Effector CD4-positive, alpha-beta T cell (primary cell): ENCODE measurements at places on chromosomes 13 and 19.
A peak's percentile ranks its signal among the peaks of the same experiment; 100 is the strongest.

GRCh38 chr19:43779820-43780219 lies 953 bp downstream of the KCNN4 start:
- DNase-seq, result no peak

GRCh38 chr13:25391932-25392331 lies 20.2 kb downstream of the ATP8A2 start:
- no peak for DNase-seq

DNA sequence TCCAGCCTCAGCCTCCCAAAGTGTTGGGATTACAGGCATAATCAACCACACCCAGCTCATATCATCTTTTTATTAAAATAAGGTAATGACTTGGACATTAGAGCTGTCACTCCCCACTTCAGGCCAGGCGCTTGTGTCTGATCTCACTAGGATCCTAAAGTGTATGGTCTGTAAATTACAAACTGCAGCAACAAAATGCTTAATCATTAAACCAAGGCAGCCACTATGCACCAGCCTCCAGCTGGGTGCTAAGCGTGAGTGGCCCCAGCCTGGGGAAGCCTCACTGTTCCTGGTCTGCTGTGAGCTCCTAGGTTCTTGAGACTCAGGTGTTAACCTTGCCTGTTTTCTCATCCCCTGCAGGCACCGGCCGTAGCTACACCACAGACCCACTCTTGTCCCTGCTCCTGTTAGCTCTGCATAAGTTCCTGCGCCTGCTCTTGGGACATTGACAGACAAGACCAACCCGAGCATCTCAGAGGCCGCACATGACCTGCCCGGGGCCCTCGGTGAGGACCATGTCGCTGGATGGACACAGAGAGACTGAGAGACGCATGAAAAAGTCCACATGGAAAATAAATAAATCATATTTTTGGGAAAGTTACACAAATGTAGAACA lies 37.8 kb downstream of the VSTM2B start:
- no peak for DNase-seq

DNA sequence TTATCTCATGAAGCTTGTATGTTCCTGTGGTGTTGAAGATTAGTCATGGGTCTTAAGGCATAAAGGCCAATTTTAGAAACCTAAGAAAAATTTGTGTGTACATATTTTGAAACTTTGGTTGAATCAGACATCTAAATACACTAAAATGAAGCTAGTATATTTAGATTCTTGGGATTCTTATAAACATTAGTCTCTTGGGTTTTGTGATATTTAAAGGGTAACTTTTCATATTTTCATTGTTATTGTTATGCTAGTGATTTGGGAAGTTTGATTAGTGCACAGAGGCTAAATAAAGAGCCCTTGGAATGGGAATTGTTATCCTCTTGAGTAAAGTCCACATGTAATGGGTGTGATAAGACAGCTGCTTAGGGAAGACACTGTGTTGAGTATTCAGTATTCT lies 24.5 kb downstream of the UBA2 start:
- DNase-seq, result no peak

DNA sequence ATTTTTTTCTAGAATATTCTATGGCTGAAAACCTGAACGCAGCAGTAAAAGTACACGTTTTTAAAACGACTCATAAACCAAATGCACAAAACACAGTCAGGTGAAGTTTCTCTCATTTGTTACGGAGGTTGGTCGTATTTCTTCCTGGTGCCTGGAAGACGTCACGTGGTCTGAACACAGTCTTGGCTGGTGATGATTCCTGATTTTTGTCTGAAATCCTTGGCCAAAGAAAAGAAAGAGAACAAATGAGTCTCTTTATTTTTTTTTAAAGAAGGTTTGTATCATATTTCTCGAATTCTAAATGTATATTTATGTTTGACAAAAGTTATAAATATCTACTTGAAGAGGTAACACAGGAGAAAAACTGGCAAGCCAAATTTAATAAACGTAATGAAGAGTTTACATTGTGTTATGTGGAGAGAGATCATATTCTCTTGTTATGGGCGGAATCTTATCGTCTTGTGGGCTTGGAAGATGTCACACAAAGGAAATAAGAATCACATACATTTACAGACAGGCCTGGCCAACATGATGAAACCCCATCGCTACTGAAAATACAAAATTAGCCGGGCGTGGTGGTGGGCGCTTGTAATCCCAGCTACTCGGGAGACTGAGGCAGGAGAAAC lies 10.0 kb upstream of the PNMA8A start:
- no peak for DNase-seq

GRCh38 chr13:49627831-49628652 lies at the start of gene ARL11:
TSS of gene ARL11 (plus strand) at chr13:49628507. CDS start at chr13:49630448, 1,941 bp downstream.
- DNase-seq, result peak; percentile 12

- no peak for DNase-seq
Observed at GRCh38 chr19:31332096-31332495, 17.1 kb downstream of the TSHZ3 start.

GRCh38 chr13:110447058-110447511 lies 114.4 kb downstream of the RAB20 start:
- DNase-seq, result no peak

GRCh38 chr13:52454459-52454819 lies 839 bp upstream of the CKAP2 start:
- no peak for DNase-seq

DNA sequence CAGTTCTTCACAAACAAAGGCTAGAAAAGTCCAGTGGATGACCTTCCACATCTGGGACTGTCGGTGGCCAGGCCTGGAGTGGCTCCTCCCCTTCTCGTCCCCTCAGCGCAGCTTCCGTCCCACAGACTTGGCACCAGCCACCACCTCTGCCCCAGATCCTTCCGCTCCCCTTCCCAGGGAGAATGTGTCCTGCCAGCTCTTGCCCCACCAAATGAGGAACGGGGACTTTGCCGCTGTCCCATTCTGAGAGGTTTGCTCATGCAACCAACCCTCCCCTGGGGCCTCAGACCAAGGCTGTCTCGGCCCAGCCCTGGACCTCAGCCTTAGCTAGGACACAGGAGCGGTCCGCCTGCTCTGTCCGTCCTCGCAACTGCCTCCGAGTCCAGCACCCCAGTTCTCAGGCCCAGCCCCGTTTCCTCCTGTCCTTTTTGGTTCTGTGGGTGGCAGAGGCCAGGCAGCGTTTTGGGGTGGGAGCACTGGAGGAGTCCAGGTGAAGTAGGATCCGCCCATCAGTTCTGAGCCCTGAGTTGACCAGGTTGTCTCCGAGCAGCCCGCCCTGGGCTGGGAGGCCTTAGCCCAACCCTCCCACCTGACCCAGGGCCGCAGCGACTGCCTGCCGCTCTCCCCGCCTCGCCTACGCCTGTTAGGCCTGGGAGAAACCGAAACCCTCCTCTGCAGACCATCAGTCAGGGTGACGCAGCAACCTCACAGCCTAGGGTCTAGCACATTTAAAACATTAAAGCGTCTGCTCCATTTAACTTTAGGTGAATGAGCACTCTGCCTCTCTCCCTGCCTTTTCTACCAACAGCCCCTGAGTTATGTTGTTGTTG lies 284.3 kb downstream of the FOXO1 start:
- no peak for DNase-seq

- DNase-seq, result no peak
Observed at GRCh38 chr13:43764349-43764748, 22.4 kb downstream of the ENOX1 start.

- peak; percentile 94 for DNase-seq
Observed at GRCh38 chr19:52139252-52140031, at the start of gene ZNF616. TSS of gene ZNF616 (minus strand) at chr19:52139938. CDS start at chr19:52130512, 9,426 bp downstream.

GRCh38 chr19:29401712-29402421 lies 123.9 kb upstream of the VSTM2B start:
- no peak for DNase-seq

DNA sequence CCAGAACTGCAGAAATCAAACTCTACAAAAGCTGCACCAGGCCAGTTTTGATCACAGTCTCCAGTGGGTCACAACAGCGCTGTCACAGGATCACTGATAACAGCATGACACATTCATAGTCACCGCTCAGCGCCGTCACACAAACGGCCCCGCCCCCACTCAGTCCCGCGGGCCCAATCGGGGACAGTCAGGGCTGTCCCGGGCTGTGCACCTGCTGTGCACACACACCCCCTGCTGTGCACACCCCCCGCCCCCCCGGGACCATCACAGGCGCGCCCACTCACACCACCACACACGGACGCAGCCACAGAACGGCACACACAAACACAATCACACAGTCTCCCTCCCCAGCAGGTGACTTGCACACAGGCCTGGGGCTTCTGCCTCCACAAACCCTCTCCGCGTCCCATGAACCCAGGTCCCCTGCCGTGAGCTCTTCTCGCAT lies 435 bp upstream of the ZNF382 start:
- DNase-seq, result peak; percentile 78

GRCh38 chr19:14496834-14497227 lies 904 bp upstream of the GIPC1 start:
- no peak for DNase-seq

- DNase-seq, result no peak
Observed at GRCh38 chr13:22176968-22177520, 506.2 kb downstream of the FGF9 start.

- no peak for DNase-seq
Observed at GRCh38 chr13:50629497-50629896, 214.0 kb downstream of the DLEU7 start.

DNA sequence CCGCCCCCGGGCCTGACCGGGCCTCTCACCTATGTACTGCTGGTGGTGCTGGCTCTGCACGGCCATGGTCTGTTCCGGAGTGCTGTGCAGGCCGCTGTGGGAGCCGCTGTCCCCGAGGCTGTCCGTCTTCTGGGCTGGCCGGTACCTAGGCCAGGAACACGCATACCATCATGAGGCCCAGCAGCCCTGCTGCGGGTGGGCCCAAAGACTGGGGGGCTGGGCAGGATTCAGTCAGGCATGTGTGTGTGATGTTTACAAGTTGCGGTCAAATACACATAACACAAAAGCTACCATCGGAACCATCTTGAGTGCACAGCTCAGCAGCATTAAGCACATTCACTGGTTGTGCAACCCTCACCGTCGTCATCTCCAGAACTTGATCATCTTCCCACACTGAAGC lies 32.2 kb upstream of the RANBP3 start:
- no peak for DNase-seq

DNA sequence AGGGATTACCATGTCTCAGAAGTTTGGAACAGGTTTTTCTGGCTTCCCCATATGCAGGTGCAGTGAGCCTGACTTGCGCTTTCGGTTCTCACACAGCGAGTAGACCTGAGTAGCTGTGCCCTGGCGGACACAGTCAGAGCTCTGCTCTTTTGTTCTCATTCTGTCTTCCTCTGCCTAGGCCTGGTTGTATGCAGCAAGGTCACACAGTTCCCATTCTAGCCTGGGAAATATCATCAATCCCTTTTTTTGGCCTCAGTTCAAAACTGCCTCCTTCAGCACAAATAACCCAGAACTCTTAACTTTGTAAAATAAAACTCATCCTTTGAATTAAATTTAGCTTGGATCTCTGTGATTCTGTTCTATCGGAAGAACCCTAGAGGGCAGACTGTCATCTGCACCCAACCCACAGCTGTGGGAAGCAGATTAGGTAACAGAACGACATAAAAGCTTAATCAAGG lies 10.2 kb downstream of the OXGR1 start:
- DNase-seq, result no peak

GRCh38 chr19:29372921-29373797 lies 152.6 kb upstream of the VSTM2B start:
- DNase-seq, result no peak

GRCh38 chr13:72317346-72318109 lies 409.9 kb downstream of the MZT1 start:
- no peak for DNase-seq

DNA sequence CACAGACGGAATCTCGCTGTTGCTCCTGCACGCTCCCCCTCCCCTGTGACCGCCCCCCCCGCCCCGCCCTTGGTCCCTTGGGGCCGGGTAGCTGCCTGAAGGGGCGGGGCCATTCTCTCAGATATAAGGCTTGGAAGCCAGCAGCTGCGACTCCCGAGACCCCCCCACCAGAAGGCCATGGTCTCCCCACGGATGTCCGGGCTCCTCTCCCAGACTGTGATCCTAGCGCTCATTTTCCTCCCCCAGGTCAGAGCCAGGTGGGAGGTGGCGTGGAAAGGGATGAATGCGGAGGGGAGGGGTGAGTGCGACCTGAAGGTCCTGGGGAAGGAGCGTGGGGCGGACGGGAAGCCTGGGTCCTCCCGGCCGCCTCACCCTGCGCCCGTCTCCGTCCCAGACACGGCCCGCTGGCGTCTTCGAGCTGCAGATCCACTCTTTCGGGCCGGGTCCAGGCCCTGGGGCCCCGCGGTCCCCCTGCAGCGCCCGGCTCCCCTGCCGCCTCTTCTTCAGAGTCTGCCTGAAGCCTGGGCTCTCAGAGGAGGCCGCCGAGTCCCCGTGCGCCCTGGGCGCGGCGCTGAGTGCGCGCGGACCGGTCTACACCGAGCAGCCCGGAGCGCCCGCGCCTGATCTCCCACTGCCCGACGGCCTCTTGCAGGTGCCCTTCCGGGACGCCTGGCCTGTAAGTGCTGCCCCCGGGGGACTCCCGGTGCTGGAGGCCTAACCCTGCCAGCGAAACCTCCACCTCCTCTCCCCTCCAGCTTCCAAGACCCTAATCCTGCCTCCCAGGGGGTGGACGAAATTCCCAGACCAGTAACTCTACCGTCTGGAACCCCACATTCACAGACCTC lies at the start of gene DLL3:
DLL3 (plus strand) TSS at position 150 of the 845 bp plus-strand sequence; CDS start at position 178, 28 bp downstream.
- no peak for DNase-seq

- no peak for DNase-seq
Observed at GRCh38 chr19:7326105-7326877, 22.4 kb upstream of the ARHGEF18 start.

DNA sequence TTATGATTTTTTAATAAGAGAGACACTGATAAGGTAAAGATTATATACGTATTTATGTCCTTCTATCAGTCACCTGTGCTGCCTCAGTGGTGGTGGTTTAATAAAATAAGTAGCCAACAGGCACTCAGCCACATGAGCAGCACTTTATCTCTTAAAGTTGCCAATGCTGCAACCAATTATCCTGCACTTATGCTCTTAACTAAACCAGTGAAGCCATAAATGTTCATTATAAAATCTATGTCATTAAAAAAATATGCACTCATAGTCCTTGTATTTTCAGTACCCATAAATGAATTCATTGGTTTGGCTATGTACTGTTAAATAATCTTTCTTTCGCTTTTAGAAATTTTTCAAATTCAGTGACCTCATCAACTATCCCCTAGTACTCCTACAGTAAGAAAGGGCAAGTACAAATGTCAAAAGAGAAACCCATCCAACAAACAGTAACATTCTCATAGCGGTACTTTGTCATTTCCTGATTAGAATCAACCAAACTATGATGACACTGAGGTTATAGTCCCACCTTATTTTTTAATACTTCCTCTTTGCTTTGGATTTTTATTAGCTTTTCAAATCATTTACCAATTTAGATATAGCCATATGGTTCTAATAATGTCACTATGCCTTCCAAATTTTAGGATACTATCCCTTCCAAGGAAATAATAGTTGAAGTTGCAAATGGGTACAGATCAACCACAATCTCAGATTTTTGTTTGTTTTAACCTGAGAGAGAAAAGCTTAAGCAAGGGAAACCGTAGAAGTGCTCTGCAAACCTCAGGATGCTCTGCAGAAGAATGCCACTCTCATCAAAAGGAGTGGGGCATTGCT lies 190.9 kb downstream of the KLF12 start:
- DNase-seq, result no peak

DNA sequence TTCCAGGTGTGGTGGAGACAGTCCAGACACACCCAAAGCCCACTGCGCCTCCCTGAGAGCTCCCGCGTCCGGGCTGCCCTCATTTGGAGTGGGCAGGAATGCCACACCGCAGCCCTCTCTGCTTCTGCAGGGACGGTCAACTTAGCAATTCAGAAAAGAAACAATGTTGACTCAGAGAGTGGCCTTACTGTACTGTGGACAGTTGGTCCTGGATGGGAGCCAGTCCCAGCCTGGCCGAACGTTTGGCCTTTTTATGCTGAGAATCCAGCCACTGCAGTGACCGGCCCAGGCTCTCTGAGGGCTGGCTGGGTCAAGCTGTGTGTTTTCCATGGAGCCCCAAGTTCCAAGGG lies 7.2 kb downstream of the GAS6 start:
- DNase-seq, result no peak
